Epithelial cell of esophagus (primary cell): ENCODE measurements at places on chromosomes 6 and 20.

DNA sequence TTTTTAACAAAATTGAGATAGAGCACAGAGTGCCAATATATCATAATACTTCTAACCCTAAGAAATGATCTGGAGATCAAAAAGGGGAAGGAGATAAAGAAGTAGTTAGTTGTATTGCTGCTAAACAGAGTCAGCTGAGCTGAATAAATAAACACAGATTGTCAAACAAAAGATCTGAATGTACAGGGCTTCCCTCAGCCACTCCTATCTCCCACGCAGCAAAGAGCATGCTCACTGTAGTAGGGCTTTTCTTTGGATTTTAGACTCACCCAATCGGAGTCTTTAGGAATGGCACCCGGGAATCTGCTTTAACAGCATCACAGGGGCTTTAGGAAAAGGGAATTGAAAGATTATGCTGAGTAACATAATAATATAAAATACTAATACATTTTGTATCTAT, 222.2 kb upstream of the STXBP5 start:
- DNase-seq, result no peak

DNA sequence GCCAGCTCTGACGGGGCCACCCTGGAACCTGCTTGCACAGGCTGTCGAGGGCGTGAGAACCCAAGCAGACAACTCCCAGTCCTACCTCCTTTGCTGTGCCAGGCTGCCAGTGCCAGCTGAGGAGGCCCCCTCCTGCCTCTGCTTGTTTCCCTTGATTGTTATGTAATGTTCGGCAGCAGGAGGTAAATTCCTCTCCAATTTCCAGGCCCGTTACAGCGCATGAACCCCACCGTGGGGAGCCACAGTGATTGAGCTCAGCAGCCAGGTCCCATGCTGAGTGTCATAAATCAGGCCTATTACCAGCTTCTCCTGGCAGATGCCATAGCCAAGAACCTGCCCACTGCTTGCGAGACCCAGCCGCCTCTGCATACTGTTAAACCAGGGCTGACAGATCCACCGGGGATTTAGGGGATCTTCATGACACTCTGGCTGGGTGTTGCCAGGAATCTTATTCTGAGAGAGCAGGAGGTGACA, 320.5 kb downstream of the DHX35 start:
- DNase-seq, result no peak

DNA sequence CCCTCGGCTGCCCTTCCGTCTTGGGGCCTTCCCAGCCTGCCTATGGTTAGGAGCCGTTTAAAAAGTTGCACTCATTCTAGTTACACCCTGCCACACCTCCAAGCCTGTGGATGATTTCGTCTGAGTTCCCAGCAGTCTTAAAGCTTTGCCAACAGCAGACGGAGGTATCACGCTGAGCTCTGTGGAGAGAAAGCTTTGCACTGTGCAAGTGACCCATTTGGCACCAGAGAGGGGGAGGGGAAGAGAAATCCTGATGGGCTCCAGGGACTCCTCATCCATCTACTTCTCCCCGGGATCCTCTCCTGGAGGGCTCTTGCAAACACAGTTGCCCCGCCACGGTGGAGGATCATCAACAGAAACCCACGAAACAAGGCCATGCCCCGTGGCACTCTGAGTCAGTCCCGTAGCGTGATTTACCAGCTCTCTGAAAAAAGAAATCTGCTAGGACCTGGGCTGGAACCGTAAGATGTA, 98.8 kb upstream of the CITED2 start:
- peak; percentile 33 for DNase-seq

DNA sequence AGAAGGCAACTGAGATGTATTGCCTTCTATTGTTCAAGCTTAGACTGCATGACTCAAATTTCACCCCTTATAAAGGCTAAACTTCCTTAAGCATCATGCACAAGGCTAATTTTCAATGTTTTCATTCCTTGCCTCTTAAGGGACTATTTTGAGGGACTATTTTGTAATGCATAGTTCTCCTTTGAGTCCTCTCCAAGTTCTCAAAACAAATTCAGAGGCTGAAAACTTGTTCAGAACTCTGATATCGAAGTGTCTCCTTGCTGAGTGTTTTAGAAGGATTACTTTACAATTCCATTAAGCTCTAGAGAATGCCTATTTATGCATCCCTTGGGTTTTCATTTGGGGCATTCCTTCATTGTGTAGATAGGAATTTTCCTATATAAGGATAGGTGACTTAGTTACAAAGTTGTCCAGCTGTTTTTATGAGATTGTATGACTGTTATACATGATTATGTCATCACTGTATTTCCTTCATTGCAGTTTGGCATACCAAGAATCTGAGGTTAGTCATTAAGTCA, 41.7 kb downstream of the COL19A1 start:
- DNase-seq, result peak; percentile 36

DNA sequence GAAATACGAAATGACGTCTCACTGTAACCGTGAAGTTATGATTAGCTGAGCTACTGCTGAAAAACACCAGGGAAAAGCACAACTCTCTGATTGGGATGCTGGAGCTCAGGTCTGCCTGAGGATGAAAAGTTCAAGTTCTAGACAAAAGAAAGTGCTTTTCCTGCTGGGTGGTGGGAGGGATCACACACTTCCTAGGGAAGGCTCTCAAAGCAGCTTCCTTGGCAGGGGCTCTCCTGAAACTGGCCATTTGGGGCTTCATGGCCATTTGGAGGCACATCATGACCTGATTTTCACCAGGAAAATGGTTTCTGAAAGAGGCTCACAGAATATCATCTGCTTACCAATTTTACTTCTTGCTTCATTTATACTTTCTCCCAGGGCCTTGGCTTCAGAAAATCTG, 97.1 kb upstream of the KCNK16 start:
- no peak for DNase-seq

DNA sequence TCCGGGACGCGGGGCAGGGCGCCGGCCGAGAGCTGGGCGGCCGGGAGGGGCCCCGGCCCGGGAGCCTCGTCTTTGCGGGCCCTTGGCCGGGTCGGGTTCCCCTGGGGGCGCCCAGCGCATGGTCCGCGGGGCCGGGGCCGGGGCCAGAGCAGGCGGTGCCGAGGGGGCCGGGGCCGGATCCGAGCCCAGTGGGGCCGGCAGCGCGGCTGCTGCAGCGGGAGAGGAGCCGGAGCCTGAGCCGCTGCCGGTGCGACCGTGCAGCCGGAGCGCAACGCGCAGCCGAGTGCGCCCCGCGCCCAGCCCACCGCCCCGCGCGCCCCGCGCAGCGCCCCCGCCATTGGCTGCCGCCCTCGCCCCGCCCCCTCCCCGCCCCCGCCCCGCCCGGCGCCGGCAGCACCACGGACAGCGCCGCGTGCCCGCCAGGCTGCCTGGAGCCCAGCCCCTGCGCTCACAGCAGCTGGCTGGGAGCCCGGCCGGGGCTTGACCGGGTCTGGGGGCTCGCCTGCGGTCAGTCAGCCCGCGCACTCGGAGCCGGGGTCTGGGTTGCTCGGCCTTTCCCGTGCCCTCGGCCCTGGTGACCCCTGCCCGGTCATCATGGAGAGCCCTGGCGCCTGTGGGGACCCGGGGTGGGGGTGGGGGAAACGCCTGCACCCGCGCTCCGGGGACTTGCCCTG, at the start of gene HRH3:
HRH3 (minus strand) TSS at position 287 of the 674 bp plus-strand sequence. CDS start 308 bp downstream, outside the sequence.
- peak; percentile 32 for DNase-seq

DNA sequence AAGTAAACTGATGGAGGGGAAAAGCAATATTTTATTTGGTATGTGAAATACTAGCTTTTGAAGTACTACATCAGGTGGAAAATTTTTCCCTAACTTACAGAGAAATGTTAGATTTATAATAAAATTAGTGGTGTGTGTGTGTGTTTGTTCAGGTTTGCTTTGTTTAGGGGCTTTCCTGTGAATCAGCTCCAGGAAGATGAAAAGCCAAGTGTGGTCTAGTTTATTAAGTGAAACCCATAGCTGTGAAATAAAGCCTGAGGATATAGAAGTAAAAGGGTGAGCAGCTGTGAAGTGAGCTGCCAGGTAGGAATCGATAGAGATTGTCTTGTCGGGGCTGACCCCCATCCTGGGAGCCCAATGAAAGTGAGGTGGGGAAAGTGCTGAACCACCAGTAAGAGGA, 347.6 kb upstream of the IMPG1 start:
- no peak for DNase-seq

- no peak for DNase-seq
Observed at GRCh38 chr20:62052336-62052841, 13.3 kb downstream of the TAF4 start.

DNA sequence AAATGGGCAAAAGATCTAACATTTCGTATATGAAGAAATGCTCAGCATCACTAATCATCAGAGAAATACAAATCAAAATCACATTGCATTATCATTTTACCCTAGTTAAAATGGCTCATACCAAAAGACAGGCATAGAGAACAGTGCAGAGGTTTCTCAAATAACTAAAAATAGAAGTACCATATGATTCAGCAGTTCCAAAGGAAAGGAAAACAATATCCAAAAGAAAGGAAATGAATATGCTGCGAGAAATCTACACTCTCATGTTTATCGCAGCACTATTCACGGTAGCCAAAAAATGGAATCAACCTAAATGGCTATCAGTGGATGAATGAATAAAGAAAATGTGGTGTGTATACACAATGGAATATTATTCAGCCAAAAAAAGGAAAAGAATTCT, 63.5 kb downstream of the VTA1 start:
- no peak for DNase-seq

- DNase-seq, result no peak
Observed at GRCh38 chr6:83948851-83949250, 84.7 kb upstream of the MRAP2 start.

DNA sequence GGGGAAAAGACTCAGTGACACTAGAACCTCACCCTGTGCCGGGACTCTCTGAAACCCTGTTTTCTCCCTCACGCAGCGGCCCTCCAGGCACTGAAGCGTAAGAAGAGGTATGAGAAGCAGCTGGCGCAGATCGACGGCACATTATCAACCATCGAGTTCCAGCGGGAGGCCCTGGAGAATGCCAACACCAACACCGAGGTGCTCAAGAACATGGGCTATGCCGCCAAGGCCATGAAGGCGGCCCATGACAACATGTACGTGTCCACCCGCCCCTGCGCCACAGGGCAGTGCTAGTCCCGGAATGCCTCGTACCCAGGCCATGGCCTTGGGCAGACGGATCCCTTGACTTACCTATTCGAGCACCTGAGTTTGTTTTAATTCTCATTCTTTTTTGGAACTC, 37.2 kb downstream of the CHMP4B start:
- no peak for DNase-seq

- DNase-seq, result no peak
Observed at GRCh38 chr6:753486-753885, 60.5 kb upstream of the EXOC2 start.

GRCh38 chr6:135423649-135424128, 73.9 kb downstream of the AHI1 start:
- peak; percentile 54 for DNase-seq

GRCh38 chr20:17823409-17824144, 123.8 kb downstream of the BANF2 start:
- DNase-seq, result no peak

- DNase-seq, result no peak
Observed at GRCh38 chr6:140636908-140637402, 1262.5 kb upstream of the CITED2 start.

GRCh38 chr6:38099221-38099620, 279.7 kb downstream of the ZFAND3 start:
- no peak for DNase-seq

DNA sequence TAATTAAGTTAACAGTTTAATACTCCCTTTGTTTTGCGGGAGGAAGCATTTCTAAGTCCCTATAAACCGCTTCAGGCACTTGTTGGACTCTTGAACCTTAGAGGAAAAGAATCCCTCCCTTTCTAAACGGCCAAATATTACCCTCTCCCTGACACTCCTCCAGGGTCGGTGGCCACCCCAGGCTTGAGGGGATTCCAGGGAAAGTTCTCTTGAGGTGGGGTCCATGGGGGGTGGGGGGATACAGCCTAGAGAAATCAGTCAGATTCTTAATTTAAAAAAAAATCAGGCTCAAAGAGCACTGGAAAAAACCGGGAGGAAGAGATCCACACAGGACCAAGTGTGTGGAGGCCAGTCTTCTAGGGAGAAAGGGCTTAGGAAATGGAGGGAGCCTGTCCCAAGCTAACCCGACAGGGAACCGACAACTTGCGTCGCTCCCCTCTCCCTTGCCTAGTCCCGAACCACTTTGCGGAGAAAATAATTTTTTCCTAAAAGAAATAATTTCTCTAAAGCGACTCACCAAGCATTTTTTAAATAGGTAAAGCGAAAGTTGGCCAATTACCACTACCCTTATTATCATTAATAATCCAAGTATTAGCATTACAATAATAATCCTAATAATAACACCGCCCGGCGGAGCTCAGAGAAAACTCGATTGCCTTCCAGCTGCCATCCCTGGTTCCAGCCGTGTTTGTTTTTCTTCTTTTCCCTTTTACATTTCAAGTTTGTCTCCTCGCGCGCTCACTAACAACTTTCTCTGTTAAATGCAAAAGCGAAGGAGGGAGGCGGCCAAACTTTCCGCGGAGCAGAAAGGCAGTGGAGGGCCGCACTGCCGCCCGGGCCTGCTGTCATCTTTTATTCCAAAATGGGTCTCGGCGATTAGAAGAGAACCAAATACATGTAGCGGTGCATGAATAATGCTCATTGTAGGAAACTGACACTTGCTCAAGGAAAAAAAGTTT, 4.8 kb downstream of the NR2E1 start:
- no peak for DNase-seq

DNA sequence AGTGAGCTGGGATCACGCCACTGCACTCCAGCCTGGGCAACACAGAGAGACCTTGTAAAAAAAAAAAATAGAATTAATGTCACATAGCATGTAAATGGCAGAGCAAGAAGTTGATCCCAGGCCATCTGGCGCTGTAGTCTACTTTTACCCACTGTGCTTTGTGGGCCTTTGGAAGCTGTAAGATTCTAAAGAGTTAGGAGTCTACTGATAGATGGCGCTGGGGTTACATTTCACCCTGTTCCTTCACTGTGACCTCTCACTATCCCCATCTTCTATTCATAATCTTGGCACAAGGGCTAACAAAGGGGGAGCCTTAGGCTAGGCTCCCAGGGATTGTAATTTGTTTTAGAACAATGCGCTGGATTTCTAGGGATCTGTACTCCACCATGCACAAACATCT, 24.4 kb downstream of the SIRPD start:
- peak; percentile 8 for DNase-seq

- no peak for DNase-seq
Observed at GRCh38 chr6:170159022-170159965, 131.6 kb downstream of the DLL1 start.

DNA sequence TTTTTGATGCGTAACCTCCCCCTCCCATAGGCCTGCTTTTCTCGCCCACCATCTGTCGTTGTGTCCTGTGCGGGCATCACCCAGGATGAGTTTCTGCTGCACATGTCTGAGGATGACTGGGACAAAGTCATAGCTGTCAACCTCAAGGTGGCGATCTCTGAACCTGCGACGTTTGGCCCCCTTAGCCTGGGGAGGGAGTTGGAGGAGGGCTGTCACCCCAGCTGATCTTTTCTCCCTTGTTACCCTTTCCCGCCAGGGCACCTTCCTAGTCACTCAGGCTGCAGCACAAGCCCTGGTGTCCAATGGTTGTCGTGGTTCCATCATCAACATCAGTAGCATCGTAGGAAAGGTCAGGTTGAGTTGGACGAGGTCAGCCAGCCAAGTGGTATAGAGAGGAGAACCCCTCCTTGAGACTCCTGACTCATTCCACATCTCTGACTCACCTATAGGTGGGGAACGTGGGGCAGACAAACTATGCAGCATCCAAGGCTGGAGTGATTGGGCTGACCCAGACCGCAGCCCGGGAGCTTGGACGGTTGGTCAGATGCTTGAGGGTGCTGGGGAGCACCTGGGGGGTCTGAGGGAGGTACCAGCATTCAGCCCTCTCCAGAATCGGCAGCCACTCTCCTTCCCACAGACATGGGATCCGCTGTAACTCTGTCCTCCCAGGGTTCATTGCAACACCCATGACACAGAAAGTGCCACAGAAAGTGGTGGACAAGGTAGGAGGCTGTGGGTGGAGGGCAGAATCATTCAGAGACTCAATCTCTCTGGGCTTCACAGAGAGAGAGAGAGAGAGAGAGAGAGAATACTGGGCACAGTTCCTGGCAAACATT, 954 bp downstream of the HSD17B8 start:
- peak; percentile 76 for DNase-seq
